Stimulated activated CD4-positive, alpha-beta T cell treated with anti-CD3 and anti-CD28 coated beads, Interleukin-15, amount 100 ng/mL, for 1 hour (primary cell): ENCODE measurements at places on chromosomes 3 and 15.

DNA sequence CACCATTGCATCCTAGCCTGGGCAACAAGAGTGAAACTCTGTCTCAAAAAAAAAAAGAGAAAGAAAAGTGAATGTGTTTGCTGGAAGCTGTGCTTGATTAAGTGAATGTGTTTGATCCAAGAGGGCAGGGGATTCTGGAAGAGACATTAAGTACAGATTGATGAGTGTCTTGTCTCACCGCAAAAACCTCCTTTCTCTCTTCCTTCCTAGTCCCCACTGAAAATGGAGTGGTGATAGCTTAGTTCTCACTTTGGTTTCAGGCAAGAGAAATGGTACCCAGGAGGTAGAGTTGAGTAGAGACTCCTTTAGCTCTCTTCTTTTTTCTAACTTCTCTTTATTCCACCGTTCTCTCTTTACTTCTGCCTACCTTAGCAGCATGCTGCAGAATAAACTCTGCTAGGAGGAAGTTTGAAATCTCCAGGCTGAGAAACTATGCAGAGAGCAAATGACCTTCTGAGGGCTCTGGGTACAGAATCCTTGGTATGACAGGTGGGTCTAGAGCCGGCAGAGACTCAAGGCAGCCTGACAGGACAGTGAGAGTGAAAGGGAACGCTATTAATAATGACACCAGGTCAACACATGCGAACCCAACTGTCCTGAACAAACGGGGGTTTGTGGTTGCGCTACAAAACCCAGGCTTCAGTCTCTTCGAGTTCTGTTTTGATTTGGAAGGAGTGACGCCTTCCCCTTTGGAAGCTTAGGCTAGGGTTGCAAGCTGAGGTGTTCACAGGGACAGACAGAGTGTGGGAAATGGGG is 74.9 kb downstream of the SMAD3 start:
- no peak for DNase-seq

- DNase-seq = no peak
These were observed 844.7 kb downstream of the MCTP2 start for GRCh38 chr15:95075792-95076677.

DNA sequence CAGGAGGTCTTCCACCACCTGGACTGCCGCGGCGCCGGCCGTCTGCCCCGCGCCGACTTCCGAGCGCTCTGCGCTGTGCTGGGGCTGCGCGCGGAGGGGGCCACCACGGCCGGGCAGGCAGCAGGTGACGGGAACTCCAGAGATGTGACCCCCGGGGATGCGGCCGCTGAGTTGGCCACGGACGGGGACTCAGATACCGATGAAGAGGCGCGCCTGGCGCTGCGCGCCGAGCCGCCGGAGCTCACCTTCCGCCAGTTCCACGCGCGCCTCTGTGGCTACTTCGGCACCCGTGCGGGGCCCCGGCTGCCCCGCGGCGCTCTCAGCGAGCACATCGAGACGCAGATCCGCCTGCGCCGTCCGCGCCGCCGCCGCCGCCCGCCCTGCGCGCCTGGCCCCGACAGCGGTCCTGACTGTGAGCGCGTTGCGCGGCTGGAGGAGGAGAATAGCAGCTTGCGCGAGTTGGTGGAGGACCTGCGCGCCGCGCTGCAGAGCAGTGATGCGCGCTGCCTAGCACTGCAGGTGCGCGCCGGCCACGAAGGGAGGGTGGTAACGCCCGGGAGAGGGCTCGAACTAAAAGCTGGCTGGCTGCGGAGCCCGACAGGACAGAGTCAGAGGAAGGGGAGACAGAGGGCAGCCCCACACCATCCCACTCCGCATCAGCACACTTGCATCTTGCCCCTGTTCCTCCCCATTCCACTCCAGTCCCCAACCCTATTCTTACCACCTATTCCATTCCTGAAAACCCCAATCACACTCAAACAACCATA is 885 bp downstream of the EFCC1 start:
- no peak for DNase-seq

DNA sequence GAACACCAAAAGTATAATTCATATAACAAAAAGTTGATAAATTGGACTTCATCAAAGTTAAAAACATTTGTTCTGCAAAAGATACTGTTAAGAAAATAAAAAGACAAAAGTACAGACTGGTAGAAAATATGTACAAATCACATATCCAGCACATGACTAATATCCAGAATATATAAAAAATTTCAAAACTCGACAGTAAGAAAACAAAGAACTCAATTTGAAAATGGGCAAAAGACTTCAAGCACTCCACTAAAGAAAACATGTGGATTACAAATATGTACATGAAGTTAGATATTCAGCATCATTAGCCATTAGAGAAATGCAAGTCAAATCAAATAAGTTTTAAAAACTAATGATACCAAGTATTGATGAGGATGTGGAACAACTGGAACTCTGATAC is 6.7 kb downstream of the GK5 start:
- no peak for DNase-seq

DNA sequence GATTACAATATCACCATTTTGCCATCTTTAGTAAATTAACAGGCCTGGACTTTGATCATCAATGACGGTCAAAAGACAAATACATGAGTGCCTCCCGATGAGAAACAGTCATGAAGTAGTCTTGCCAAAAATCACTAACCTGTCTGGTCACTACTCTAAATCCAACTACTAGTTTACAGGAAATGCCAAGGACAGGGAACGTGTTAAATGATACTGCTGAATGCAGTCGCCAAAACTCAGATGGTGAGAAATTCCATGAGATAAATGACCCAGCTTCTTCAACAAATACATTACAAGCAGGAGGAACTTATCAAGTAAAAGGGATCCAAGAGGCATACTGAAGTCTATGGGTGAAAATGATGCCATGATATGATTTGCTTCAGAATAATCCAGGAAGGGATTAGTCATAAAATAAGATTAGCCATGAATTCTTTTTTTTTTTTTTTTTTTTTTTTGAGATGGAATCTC is 35.8 kb upstream of the ATP13A3 start:
- DNase-seq = no peak

DNA sequence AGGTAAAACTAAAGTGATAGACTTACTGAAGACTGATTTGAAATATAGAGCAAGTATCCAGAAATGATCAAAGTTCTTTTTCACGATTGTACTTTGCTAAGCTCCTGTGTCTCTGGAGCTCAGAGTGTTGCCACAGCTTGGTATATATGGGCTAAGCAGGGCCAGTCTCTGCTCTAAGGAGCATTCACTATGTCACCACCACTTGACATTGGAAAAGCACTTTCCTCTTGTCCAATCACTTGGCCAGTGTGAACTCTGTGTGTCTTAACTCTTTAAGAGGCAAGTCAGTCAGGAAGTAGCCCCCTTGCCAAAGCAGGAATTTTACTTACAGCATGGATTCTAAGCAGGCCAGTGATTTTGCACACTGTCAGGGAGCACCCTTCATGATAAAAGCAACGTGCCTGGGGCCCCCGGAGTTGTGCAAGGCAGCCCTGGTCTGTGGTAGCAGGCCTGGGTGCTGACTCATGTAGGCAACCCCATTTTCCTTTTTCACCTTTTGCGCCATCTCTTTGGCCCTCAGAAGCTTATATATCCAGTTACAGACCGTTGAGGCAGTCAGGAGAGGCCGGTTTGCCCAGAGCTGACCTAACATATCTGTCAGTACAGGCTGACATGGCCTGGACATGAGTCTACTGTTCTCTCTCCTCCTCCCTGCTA is 73.0 kb downstream of the HCN4 start:
- no peak for DNase-seq
